ENCODE measurements at places on chromosomes 5 and 9.

DNA sequence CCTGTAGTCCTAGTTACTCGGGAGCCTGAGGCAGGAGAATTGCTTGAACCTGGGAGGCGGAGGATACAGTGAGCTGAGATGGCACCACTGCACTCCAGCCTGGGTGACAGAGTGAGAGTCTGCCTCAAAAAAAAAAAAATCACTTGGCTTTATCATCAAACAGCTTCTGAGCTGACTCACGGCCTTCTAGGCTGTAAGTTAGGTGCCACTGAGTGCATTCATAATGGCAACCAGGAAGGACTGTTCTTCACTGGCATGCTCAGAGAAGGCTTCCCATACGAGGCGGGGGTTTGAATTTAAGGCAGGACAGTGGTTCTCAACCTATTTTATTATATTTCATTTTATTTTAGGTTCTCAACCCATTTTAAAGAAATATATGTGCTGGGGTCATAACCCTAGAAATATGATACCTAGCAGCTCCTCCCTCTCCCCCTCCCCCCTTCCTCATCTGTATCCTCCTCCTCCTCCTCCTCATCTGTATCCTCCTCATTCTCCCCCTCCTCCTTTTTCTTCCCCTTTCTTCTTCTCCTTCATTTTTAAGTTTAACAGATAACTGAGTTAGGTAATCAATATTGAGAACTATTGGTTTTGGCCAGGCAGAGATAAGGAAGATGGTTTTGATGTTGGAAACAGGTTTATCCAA, 19.0 kb upstream of the LHFPL2 start:
- no peak for DNase-seq

- DNase-seq, result no peak
Observed at GRCh38 chr5:37881359-37881758, 41.5 kb upstream of the GDNF start.

DNA sequence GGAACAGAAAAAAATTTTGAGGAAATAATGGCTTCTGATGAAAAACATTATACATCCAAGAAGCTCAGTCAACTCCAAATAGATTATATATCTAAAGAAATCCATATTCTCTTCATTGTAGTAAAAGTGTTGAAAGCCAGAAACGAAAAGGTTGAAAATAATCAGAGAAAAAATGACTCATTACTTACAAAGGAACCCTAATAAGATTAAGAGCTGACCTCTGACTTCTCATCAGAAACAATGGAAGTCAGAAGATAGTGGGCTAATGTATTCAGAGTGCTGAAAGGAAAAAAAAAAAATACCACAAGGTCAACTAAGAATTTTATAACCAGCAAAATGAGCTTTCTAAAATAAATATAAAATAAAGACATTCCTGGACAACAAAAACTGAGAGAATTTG, 60.0 kb downstream of the HSD17B4 start:
- no peak for DNase-seq

DNA sequence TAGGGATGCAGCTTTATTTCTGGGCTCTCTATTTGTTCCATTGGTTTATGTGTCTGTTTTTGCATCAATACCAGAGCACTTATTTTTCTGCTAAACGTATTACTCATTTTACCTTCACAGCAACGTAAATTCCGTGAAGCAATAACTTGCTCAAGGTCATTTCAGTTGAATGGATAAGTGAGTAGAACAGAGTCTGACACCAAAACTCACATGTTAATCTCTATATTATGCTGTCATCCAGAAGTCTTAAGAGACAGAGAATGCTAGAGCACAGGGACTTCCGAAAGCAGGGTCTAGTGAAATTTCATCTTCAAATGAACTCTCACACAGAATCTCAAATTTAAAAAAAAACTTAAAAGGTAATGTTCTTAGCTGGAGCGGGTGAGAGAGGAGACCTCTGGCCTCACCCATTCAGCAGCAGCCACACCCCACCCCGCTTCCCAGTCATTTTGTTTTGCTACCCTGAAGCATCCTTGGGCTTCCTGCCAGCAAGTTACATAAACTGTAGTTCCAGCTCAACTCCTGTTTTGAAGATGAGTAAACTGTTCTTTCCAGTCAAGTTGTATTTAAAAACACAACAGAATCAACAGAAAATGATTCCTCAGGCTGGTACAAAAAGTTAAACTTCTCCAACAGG, 69.3 kb downstream of the TRIM36 start:
- no peak for DNase-seq

GRCh38 chr9:75116306-75116705, 28.0 kb downstream of the OSTF1 start:
- DNase-seq, result no peak

DNA sequence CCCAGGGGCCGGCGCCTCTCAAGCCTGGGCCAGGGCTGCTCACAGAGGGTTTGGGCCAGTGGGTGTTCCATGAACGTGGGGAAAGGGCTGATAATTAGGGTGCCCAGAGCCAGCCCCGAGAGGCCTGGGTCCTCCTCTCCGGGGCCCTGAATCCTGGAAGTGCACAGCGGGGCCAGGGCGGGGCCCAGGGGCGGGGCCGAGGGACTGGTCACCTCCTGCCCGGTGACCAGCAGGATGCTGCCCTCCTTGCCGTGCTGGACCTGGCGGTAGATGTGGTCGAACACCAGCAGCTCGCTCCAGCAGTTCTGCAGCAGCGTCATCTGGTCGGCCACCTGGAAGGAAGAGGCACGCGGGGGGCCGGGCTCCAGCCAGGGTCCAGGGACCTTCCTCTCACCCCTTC, 14.4 kb downstream of the NR5A1 start:
- no peak for DNase-seq

- DNase-seq, result no peak
Observed at GRCh38 chr9:107363516-107364152, 80.6 kb downstream of the RAD23B start.

- no peak for DNase-seq
Observed at GRCh38 chr5:65144136-65144871, 337.4 kb downstream of the ADAMTS6 start.
